Activated CD4-positive, alpha-beta T cell treated with anti-CD3 and anti-CD28 coated beads, Interleukin-2, amount 10 ng/mL, durations not matched to agents 7 days and 5 days (primary cell): ENCODE measurements at places on chromosomes 4 and X.

DNA sequence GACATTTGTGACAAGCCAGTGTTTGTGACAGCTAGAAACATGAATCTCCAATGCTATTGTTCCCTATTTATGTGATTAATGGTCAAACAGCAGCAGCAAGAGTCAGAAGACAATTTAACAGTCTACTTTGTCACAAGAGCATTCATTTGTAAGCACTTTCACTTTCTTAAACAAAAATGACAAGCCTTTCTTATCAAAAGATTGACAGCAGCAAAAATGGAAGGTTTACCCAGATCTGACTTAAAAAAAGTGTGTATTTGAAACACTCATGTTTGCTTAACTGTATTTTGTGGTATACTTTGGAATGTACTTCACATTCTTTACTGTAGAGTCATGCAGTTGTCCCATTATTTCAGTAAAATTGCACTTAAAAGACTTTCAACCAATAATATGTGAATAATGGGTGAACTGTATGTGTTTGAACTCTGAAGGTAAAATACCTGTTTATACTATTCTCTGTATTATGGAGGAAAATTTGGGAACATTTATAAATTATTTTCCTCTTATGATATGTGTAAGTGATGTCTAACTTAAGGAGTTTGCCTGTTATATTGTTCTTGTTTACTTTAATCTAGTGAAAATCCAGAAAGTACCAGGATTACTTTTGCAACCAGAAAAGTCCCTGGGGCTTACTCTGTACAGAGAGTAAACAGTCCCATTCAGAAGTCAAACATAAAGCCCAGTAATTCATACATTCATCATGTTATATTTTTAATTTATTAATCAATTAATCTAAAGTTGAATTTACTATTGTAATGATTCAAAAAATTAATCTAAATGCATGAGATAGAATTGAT lies 314.9 kb upstream of the TRAM1L1 start:
- no peak for DNase-seq

DNA sequence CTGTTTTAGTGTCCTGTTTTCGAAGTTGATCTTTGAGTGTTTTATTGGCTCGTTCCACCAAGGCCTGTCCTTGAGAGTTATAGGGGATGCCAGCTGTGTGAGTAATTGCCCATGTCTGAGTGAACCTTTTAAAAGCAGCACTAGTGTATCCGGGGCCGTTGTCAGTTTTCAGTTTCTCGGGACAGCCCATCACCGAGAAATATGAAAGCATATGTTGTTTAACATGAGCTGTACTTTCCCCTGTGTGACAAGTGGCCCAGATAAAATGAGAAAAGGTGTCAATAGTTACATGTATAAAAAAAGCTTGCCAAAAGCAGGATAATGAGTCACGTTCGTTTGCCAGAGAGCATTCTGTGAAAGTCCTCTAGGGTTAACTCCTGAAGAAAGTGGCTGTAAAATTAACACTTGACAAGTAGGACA lies 48.6 kb upstream of the RASSF6 start:
- no peak for DNase-seq

- DNase-seq = no peak
Measured at GRCh38 chr4:52612341-52612740, 46.8 kb downstream of the USP46 start.

- DNase-seq = no peak
Measured at GRCh38 chr4:79875344-79875899, 197.6 kb downstream of the ANTXR2 start.

- no peak for DNase-seq
Measured at GRCh38 chrX:40147126-40147952, 49.6 kb upstream of the BCOR start.

- no peak for DNase-seq
Measured at GRCh38 chr4:173420324-173420752, 21.4 kb upstream of the SCRG1 start.
